GM12891 (cell line): ENCODE measurements at places on chromosomes 1 and 21.

DNA sequence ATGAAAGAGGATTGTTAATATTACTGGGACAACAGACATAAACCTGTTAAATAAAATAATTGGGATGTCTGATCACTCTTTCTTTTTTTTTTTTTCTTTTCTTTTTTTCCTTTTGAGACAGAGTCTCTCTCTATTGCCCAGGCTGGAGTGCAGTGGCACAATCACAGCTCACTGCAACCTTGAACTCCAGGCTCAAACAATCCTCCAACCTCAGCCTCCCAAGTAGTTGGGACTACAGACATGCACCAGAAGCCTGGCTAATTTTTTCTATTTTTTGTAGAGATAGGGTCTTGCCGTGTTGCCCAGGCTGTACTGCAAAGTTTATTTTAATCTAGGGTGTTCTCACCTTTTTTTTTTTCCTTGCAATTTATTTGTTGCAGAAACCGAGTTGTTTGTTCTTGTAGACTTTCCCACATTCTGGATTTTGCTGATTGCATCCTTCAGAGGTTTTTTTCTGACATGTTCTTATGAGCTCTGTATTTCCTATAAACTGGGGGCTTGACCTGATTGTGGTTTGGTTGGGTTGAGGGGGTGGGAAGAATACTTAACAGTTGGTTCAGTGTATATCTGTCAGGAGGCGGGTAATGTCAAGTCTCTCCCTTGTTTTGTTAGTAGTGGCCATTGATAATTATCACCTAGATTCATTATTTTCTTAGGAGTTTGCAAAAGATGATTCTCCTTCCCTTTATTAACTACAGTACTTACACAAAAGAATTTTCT, 125.2 kb downstream of the MAST2 start:
- no peak for DNase-seq

DNA sequence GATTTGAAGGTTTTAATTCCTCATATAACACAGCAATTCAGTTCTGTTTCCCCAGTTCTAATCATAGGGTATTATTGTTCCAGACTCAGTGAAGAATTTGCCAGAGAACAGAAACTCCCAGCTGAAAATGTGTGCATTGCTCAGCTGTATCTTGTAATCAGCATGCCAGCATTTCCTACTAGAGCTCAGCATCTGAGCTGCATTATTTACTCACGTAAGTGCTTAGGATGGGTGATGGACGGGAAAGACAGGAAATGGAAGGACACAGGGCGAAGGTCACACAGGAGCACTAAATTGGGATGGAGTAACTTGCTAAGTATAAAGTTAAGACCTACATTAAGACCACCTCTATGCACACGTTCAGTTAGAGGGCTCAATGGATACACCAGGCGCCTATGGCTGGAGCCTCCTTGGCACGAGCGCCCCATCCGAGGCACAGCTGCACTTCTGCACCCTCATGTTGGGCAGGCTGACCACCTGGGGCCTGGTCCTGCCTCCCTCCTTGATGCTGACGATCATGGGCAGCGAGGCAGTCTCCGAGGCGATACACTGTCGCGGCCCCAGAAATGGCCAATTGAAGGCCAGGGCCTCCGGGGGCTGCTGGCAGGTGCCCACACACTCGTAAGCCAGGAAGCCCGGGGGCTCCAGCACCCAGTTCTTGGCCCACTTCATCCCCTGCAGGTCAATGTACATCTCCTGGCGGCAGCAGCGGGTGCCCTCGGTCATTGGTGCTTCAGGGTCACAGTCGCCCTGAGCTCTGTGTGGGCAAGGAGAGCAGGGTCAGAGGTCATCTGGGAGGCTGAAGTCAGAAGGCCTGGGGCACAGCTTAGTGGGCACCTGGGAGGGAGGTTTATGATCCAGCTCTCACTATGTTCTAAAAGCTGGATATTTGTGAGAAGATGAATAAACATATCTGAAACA, 3.7 kb downstream of the LEFTY2 start:
- no peak for DNase-seq

- DNase-seq = no peak
Observed at GRCh38 chr1:110190282-110190929, 19.7 kb upstream of the KCNC4 start.

GRCh38 chr1:227951624-227952373, 4.1 kb upstream of the WNT9A start:
- DNase-seq = no peak

- DNase-seq = no peak
Observed at GRCh38 chr1:237031480-237031879, 10.5 kb upstream of the RYR2 start.

DNA sequence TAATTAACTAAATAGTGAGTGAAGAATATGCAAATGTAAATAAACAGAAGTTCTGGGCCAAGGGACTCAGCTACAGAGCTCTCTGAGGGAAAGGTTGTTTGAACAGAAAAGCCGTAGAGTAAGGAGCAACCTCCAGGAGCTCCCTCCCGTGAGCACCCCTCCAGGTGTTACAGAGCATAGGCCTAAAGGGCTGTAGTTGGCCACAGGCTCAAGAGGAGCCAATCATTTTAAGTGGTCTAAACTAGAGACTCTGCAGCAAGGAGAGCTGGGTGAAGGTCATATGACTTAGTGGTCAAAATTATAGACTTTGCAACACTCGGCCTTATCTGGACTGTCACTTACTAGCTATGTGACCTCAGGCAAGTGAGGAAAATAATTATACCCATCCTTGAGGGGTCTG, 19.1 kb upstream of the RXRG start:
- DNase-seq = no peak

GRCh38 chr1:175287377-175287776, 94.8 kb upstream of the KIAA0040 start:
- DNase-seq = no peak

- no peak for DNase-seq
Observed at GRCh38 chr1:36421649-36422048, 23.9 kb upstream of the LSM10 start.

DNA sequence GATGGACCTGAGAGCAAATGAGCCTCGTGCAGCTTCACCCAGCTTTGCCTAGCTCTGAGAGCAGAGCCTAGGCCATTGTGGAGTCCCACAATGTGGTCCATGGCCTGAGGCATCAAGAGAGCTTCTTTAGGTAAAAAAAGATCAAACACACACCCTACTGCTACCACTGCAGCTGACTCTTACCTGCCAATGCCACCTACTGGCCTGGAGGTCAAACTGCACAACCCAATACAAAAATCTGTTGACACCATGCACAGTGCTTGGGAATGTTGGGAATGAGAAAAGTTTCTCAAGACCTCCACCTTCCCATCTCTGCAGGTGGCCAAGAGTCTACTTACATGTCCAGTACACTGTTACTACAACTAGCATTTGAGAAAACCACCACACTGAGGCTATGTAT, 60.6 kb downstream of the UCHL5 start:
- DNase-seq = no peak

GRCh38 chr21:45613396-45613795, 30.1 kb upstream of the PCBP3 start:
- no peak for DNase-seq

DNA sequence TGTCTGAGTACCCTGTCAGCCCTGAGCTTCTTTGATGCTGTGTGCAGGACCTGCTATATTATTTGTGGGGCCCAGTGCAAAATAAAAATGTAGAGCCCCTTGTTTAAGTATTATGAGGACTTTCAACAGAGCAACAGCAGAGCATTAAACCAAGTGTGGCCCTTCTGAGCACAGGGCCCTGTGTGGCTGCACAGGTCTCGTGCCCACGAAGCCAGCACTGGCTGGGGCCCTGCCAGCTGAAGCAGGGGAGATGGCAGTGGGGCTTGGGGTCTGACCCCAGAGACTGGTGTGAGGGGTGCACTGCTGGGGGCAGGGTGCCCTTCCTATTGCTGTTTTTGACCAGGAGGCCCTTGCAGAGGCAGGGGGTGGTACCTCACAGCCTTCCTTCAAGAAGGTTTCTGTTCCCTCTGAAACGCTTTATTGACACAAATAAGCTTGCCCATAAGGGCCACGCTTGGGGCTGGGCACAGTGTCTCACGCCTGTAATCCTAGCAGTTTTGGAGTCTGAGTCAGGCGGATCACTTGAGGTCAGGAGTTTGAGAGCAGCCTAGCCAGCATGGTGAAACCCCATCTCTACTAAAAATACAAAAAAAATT, 2.2 kb upstream of the SEMA4A start:
- DNase-seq = no peak

GRCh38 chr1:46519209-46519608, 29.6 kb downstream of the DMBX1 start:
- no peak for DNase-seq

DNA sequence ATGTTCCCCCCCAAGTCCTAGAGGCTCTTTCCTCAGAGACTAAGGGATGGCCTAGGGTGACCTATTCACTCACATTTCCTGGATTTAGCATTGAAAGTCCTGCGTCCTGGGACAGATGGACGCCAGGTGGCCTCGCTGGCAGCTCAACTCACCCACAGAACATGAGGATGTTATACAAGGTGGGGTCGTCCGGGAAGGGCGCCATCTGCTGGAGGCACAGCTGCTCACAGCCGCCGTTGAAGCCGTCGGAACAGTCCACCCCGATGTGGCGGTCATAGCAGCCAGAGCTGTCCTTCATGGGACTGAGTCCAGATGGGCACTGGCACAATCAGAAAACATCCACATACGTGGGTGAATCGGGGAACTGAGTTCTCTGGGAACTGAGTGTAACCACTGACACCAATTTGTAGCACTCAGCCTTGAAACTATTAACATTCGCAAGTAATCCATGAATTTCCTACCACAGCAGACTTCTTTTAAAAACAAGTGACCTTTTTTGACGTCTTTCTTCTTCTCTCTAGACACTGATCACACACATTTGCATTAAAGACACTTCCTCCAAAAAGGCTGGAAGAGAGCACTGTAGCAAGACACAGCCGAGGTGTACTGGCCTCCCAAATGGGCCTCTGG, 215.4 kb downstream of the ASTN1 start:
- peak; percentile 8 for DNase-seq

- peak; percentile 40 for DNase-seq
Observed at GRCh38 chr1:152036267-152037216, at the start of gene S100A11. Gene S100A11, minus strand, starts transcription at chr1:152037004. Its CDS starts 89 bp downstream, at chr1:152036915.

GRCh38 chr1:230857822-230858221, 10.5 kb downstream of the C1orf198 start:
- DNase-seq = no peak

- DNase-seq = no peak
Observed at GRCh38 chr1:236113324-236114032, 28.9 kb upstream of the GPR137B start.
